Stimulated activated CD4-positive, alpha-beta T cell treated with anti-CD3 and anti-CD28 coated beads, Interleukin-12 subunit alpha, Interleukin-12 subunit beta, amount 100 ng/mL, for 48 hours (primary cell): ENCODE measurements at places on chromosomes 4 and X.

DNA sequence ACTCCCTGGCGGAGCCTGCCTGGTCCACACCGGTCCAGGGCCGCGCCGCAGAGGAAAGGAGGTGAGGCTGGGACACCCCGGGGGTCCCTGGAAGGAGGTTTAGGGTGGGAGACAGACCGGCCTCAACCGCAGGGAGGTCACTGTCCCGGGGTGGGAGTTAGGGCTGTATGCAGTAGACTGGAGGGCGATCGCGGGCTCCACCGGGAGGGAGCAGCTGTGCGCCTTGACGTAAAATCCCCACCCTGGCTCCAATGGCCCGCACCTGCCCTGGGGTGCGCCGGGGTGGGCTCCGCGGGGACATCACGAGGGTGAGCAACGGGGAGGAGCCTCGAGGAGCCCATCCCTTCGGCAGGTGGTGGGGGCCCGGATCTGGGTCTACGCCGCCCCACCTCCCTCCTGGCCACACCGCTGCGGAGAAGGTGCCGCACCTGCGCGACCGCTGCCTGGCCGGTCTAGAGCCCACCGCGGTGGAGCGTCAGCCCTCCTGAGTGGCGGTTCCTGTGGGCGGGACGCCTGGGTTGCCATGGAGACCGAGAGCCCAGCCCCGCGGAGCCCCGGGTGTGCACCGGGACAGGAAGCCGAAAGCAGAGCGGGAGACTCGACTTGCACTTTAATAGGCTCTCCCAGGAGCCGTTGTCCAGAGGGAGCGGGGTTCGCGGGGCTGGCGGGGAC is 105.1 kb downstream of the ADRA2C start:
- no peak for DNase-seq

DNA sequence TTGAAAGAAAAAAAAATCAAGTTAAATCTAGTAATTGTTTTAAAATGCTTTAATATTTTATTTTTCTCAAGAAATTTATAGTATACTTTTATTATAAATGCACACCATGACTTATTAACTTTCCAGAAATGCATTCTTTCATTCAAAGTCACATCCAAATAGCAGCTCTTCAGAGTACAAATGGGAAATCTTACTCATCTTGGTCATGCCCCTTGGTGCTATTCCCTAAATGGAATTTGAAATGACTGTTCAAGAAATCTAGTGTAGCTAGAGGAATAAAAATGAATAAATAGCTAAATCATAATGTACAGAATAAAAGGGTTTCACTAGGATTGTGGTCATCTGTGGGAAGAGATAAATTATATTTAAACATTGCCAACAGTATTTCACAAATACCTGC is 1139.7 kb downstream of the PCDH18 start:
- no peak for DNase-seq

- DNase-seq: peak; percentile 14
Measured at GRCh38 chr4:11424000-11424399, 4.7 kb downstream of the HS3ST1 start.

GRCh38 chr4:152265149-152265621 is 270.7 kb downstream of the FBXW7 start:
- no peak for DNase-seq

GRCh38 chr4:176549161-176549865 is 229.5 kb downstream of the SPCS3 start:
- no peak for DNase-seq

GRCh38 chr4:87498446-87498900 is 30.7 kb downstream of the SPARCL1 start:
- DNase-seq: no peak

GRCh38 chrX:45196701-45197100 is 4.0 kb downstream of the DIPK2B start:
- DNase-seq: no peak

DNA sequence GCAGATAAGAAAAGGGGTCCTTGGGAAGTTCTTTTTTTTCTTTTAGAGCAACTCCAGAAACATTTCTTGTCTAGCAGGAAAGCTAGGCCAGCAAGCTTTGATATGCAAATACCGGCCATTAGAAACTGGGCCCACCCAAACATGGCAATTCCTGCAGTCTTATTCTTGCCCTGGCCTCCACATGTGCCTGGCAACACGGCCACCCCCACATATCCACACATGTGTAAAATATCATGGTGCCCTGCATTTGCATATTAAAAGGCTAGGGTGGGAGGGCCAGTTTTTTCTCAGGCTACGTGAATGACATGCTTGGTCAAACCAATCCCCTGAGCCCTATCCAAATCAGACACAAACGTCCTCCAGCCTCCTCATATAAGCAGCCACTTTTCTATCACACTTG is 171.7 kb upstream of the ZCCHC13 start:
- DNase-seq: no peak

- DNase-seq: no peak
Measured at GRCh38 chrX:72461766-72462165, 110.9 kb downstream of the HDAC8 start.

- no peak for DNase-seq
Measured at GRCh38 chr4:174260099-174260498, 23.4 kb downstream of the FBXO8 start.

DNA sequence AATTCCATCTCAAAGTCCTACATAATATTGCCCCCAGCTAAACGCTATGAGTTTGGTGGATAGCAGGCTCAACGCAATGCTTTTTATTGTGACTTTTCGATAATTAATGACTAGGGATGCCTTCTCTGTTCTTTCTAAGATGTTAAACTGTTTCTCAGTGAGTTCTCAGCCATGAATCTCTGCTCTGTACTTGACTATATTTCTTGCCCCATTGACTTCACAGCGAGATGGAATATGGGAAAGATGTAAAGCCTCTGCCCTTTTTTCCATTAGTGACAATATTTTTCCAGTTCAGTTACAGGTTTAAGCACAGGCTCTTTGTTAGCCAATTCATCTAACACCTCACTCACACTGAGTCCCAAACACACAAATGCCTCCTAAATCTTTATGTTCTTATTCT is 1022.0 kb downstream of the ADGRL3 start:
- DNase-seq: no peak

GRCh38 chr4:167779280-167779679 is 313.1 kb upstream of the ANXA10 start:
- DNase-seq: no peak

DNA sequence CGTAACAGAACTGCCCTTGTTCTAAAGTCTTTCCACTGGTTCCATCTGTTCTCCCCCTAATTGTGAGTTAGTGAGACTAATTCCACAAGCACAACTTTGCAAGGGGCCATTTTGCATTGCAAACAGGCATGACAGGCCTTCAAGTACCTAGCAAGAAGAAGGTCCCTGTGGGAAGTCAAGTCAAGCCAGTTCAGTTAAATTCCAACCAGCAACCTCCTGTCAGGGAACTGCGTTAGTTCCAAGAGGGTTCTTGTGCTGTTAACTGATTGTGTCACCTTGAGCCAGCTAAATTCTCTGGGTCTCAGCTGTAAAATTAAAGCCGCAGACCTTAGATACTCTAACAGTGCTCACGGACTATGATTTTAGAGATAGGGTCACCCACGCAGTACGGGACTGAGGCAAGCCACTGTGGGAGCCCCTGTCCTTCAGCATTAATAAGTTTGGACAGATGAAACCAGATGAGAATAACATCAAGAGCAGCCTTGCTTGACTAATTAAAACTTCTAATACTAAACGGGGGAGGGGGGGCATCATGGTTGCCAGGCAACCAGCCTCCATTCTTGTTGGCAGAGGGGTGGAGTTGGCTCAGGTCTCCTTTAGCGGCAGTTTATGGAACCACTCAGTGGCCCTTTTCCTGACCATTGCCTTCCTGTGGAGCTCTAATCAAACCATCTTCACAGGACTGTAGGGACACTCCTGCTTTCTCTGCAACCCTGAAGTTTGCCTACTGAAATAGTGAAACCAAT is 24.1 kb upstream of the TMEM150C start:
- DNase-seq: no peak

DNA sequence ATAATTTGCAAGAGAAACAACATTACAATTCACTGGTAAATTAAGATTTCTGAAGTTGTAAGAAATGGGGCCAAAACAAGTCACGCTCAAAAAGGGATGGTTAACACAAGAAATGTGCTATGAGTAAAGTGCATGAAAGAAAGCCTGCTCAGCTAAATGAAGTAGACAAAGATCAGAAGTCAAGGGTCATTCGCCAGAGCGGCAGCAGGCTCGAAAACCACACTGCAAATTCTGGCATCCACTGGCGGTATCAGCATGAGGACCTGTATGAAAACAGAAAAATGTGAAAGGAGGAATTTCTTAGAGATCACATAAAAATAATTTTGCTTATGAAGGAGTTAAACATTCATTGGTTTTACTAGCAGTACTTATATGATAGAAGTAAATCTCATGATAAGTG is 49.6 kb downstream of the FBXL5 start:
- DNase-seq: no peak

GRCh38 chr4:73676861-73677323 is 56.7 kb upstream of the RASSF6 start:
- DNase-seq: no peak

- no peak for DNase-seq
Measured at GRCh38 chrX:22800360-22800759, 199.4 kb upstream of the DDX53 start.

GRCh38 chrX:72540318-72540717 is 32.3 kb downstream of the HDAC8 start:
- DNase-seq: no peak

DNA sequence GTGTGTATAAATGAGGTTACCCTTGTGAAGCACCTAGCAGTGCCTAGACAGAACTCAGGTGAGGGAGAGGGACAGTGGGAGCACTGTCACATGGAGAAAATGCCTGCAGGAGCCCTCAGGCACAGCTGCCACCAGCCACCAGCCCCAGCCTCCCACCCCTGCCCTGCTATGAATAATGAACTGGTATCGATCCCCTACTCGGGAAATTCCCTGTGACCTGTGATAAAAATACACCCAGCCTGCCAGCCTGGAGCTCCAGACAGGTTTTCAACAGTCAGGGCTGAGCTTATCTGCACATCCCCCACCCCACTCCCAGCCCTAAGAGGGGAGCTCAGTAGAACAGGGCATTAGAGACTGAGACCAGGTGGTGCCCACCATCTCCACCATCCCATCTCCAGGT is 159.6 kb upstream of the PJA1 start:
- no peak for DNase-seq

DNA sequence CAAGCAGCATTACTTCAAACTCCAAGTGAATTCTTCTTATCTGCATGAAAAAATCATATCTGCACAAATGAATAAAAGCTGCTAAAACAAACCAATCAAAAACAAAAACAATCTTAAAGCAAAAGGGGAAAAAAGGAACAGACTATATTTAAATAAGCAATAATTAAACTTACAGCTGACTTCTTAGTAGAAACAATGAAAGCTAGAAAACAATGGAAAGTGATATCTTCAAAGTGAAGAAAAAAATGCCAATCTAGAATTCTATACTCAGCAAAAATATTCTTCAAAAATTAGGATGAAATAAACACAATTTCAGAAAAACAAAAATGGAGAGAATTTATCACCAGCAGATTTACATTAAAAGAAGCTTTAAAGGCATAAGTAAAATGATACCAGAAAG is 20.0 kb downstream of the STBD1 start:
- DNase-seq: no peak

DNA sequence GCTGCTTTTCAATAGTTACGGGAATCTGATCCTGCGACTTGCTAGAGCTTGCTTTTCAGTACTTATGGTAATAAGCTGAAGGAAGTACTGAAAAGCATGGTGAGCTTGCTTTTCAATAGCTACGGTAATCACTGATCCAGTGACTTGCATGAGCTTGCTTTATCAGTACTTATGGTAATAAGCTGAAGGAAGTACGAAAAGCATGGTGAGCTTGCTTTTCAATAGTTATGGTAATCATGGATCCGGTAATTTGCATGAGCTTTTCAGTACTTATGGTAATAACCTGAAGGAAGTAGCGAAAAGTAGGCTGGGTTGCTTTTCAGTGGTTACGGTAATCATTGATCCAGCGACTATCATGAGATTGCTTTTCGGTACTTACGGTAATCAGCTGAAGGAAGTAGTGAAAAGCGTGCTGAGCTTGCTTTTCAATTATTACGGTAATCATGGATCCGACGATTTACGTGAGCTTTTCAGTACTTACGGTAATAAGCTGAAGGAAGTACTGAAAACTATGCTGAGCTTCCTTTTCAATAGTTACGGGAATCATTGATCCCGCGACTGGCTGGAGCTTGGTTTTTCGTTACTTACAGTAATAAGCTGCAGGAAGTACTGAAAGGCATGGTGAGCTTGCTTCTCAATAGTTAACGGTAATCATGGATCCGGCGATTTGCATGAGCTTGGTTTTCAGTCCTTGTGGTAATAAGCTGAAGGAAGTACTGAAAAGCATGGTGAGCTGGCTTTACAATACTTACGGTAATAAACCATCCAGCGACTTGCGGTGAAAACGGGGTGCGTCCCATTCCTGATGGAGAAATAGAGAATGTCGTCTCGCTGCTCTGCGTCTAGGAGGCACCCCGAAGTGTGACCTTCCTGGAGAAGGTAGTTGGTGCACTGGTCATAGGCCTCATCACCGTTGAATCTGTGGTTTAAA is 6.5 kb downstream of the CRLF2 start:
- DNase-seq: no peak

DNA sequence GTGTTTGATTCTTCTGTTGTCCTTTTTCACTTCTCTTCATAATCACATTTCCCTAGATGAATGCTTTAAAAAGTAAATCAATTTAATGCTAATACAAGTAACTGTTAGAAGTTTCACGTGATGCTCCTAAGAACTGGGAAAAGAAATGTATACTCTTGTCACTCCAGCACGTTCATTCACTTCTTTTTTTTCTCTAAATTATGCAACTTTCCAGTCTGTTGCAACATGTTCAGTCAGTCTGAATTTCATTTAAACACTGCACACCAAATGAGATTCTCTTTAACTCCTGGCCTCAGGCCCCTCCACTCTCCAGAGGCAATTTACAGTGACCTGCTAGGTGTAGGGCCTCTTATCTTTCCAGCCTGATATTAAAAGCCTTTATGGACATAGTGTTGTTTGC is 321.9 kb downstream of the HS3ST1 start:
- no peak for DNase-seq

DNA sequence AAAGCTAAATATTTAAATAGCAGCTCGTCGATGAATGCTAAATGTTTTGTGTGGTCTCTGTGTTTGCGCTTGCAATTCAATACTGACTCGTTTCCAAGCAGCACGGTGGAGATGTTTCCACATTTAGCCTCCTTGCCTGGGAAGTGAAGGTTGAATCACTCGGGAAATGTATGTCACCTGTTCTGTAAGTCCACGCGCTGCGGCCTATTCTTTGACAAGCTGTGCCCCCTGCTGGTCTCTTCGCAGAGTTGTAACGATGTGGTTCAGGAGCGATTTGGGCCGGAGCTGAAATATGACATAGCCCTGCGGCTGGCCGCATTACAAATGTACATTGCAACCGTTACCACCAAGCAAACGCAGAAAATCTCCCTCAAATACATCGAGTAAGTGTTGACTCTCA is 89.6 kb upstream of the PRPS2 start:
- peak; percentile 12 for DNase-seq

DNA sequence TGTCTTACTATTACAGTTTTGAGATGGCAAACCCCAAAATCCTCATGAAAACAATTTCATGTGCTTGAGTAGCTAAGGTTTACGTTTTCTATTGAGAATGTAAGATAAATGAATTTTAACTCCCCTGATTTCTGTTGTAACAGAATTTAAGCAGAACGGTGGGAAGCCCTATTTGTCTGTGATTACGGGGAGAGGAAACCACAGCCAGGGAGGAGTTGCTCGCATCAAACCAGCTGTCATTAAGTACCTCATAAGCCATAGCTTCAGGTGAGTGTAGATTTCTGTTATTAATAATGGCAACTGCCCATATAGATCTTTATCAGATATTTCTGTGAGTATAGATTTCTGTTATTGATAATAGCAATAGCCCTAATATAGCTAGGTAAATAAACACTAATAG is 44.2 kb upstream of the RHOH start:
- no peak for DNase-seq

GRCh38 chr4:186072516-186072915 is 3.6 kb downstream of the TLR3 start:
- DNase-seq: no peak
